ENCODE measurements at places on chromosomes 5 and 9.

- no peak for DNase-seq
These were observed 4.2 kb downstream of the SEMA4D start for GRCh38 chr9:89493671-89494070.

GRCh38 chr5:142119051-142119625 lies 10.6 kb downstream of the NDFIP1 start:
- no peak for DNase-seq

DNA sequence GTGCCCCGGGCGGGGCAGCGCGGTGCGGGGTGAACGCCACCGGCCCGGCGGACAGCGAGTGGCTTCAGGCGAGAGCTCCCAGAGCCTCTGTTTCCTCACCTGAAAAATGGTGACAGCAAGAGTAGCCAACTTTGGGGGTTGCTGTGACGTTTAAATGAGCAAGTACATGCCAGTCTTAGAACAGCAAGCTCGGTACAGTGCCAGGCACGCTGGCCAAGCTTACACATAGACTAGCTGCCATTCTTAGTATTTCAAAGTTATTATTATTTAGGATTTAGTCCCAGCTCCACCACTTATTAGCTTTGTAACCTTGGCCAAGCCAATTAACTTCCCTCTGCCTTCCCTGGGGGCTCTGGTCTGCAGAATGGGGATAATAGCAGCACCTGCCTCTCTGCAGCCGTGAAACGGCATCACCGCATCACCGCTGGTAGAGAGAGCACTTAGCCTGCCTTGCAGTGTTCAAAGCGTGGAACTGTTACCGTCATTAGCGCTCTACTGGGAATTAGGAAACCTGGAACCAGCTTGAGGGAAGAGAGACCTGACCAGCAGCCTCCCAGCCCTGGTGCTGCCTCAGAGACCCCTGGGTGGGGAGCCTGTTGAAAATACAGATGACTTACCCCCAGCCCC lies at the start of gene C9orf50:
Gene C9orf50, minus strand, starts transcription at position 433 of the 627 bp plus-strand sequence. CDS start 527 bp downstream, outside the sequence.
- peak; percentile 13 for DNase-seq

- DNase-seq, result no peak
These were observed 246.4 kb downstream of the ACTL7B start for GRCh38 chr9:108609227-108609896.

- DNase-seq, result peak; percentile 48
These were observed 7.3 kb downstream of the EGFLAM start for GRCh38 chr5:38265546-38266179.

- no peak for DNase-seq
These were observed 110.6 kb downstream of the ADAMTS2 start for GRCh38 chr5:179234563-179235135.

- no peak for DNase-seq
These were observed 309.1 kb downstream of the ADAMTS6 start for GRCh38 chr5:65172486-65173129.

GRCh38 chr9:87008667-87009066 lies 61.4 kb upstream of the GAS1 start:
- no peak for DNase-seq

- DNase-seq, result no peak
These were observed 8.3 kb upstream of the POMT1 start for GRCh38 chr9:131494296-131494870.

DNA sequence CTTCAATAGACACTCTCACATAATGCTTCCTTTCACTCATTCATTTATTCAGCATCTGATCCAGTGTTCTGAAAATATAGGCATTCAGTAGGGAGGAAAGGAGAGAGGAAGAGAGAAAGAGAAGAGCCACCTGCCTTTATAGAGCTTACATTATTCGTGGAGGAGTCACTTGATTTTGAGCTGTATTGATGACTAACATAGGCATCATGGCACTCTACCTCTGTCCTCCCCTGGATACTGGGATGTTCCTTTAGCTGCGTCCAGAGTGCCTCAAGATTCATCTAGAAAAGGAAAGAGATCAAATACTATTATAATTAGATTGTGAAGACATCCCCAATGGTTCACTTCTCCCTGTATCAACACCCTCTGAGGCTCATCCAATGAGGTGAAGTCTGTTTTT lies 345.1 kb downstream of the SPATA31D1 start:
- DNase-seq, result no peak

- no peak for DNase-seq
These were observed 39.5 kb downstream of the ADAMTS16 start for GRCh38 chr5:5179597-5179996.

DNA sequence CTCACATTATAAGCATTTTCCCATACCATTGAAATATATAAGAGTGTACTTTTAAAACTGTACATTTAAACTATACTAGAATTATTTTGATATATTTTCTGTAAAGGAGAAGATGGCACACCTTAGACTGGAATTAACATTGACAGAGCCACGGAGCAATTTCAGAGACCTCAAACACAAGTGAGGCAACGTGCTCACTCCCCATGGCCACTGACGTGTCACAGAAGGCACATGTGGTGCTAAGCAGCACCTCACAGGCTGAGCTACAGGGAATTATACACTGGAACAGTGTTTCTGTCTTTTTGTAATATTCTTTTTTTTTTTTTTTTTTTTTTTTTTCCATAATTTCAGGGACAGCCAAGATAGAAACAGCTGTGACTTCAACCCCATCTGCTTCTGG lies 66.5 kb downstream of the NUP214 start:
- no peak for DNase-seq

- DNase-seq, result no peak
These were observed 40.4 kb downstream of the PAM start for GRCh38 chr5:102795526-102795925.
